ENCODE measurements at places on chromosomes 11 and 22.

GRCh38 chr11:115761348-115761747, 257.1 kb upstream of the CADM1 start:
- no peak for DNase-seq

DNA sequence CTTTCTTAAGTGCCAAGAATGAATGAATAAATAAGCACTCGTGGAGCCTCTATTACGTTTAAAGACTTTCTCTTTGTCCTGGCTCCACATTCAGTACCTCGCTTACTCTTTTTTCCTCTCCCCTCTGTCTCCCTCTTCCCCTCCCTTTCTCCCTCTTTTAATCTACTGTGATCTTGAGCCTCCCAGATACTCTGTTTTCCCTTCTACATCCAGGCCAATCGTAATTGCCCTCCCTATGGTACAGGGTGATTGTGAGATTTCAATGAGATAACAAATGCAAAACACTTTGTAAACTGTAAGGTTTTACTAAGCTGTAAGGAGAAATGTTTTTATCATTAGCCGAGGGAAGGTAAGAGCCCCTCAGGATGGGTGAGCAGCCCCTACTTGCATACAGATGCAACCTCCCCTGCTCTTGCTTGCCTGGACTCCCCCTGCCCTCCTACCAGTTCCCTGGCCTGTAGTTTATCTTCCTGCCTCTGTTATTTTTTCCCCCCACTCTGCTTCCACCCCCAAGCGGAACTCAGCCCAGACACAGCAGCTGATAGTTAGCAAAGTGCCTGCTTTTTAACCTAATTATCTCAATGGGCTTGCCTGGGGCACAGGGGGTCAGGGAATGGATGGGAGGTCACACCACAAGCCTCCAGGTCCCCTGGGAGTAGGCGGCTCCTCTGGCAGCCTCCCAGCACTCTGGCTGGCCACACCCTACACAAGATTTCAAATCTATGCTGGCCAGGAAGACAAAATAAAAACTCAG, 76.9 kb upstream of the CADM1 start:
- peak; percentile 49 for DNase-seq

- DNase-seq = no peak
Observed at GRCh38 chr22:46553189-46553588, 15.8 kb upstream of the CELSR1 start.

DNA sequence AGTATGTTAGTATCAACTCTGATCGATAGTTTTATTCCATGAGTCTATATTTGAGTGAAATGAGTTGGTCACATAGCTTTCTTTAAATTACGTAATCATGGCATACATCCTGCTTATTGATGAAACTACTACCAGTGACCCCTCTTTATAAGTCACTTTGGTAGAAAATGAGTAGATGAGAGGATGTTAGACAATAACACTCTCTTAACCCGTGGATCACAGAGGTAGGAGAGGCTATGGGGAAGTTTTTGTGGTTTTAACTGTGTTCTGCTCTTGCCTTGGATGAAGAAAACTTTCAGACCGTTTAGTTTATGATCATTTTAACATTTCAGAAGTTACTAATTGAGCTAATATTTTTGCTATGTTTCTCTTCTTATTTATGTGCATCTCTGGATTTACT, 34.0 kb downstream of the TBCEL start:
- no peak for DNase-seq

GRCh38 chr11:2272228-2272945, 2.0 kb upstream of the ASCL2 start:
- peak; percentile 3 for DNase-seq

GRCh38 chr11:64298966-64299846, 952 bp upstream of the CATSPERZ start:
- no peak for DNase-seq

DNA sequence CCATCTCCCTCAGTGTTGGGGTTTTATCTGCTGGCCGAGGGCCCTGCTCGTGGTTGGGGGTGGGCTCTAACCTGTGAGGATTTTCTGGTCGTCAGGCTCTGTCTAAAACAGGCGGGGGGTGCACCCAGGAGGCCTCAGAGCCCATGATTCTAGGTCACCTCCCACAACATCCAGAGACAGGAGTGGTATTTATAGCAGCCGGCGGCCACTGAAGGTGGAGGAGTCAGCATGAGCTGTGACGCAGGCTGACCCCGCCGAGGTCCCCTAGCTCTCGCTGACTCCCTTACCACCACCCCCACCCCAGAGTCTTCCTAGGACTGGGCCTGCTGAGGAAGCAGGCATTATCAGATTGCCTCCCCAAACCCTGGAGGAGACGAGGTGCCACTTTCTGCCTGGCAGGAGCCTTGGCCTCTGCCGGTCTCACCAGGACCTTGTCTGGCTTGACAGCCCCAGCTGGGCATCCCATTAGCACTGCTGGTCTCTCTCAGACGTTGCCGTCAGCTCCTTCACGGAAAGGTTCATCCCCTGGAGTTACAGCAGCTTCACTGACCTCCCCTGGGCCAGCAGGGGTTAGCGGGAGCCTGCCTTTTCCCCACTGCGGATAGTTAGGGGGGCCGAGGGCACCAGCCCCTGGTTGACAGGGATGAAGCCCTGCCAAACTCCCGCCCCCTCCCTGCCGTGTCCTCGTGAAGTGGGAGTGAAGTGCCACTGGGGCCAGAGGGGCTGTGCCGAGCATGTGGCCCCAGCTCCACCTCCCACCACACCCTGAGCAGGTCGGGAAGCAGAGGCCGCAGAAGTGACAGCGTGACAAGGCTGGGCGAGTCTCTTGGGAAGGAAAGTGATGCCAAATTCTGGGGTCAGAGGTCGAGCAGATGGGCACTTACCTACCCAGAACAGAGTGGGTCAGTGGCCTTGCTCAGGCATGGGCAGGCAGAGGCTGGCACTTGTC, 26.5 kb downstream of the DAGLA start:
- DNase-seq = no peak

GRCh38 chr11:32895471-32895870, 2.9 kb downstream of the QSER1 start:
- DNase-seq = no peak

- DNase-seq = no peak
Observed at GRCh38 chr11:559712-560304, 730 bp downstream of the LMNTD2 start.

- DNase-seq = no peak
Observed at GRCh38 chr22:42820045-42820763, 36.9 kb downstream of the ARFGAP3 start.

DNA sequence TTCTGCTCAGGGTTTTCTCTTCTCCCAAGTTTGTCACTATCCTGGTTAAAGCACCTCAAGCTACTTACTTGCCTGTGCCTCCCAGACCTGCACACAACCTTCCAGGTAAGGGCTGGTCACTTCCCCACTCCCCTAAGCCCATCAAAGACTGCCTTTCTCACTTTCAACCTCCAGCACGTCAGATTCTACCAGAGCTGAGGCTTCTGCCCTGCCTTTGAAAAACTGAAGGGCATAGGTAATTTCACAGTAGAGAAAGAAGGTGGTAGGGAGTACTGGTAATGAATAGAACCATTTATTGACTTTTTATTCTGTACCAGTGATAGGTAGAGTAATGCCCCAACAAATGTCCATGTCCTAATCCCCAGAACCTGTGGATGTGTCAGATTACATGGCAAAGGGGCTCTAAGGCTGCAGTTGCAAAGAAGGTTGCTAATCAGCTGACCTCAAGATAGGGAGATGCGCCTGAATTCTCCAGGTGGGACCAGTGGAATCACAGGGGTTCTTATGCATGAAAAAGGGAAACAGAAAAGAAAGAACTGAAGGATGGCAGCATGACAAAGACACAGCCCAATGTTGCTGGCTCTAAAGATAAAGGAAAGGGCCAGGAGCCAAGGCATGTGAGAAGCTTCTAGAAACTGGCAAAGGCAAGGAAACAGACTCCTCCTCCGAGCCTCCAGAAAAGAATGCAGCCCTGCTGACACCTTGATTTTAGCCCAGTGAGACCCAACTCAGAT, 89.0 kb downstream of the SLC1A2 start:
- DNase-seq = no peak

GRCh38 chr22:39526736-39527171, 5.8 kb downstream of the RPS19BP1 start:
- DNase-seq = no peak

DNA sequence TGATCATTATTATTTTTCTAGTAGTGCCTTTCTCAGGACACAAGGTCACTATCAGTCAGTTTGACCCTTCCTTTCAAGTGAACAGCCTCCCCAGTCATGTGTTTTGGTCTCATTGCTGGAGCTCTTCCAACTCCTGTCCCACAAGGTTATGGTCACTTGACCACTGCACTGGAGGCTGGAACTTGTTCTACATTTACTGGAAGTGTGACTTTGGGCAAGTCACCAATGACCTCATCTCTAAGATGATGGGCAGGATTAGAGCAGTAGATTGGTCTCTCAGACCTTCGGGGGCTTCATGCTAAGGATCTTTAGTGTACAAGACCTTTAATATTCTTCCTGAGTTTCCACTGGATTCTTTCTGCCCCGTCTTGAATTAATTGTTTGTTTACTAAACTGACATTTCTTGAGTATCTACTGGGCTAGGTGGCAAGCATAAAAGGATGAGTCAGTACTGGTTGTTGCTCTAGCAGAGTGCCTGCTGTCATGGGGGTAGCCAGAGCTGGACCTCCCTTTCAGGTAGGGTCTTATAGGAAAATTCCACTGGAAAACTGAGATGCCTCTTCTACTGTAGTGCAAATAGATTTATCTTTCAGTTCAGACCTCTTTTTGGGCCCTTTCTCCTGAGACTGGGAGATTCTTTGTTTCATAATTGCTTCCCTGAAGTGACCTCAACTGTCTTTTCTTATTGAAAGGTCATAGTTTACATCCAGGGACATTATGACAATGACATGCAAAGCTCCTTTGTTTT, 106.8 kb downstream of the GRAMD1B start:
- no peak for DNase-seq

GRCh38 chr11:78441956-78442355, 24.3 kb upstream of the GAB2 start:
- DNase-seq = no peak

- DNase-seq = peak; percentile 94
Observed at GRCh38 chr22:21045585-21046294, at the start of gene LRRC74B. LRRC74B (plus strand) TSS chr22:21045946; CDS start chr22:21045987, 41 bp downstream.

DNA sequence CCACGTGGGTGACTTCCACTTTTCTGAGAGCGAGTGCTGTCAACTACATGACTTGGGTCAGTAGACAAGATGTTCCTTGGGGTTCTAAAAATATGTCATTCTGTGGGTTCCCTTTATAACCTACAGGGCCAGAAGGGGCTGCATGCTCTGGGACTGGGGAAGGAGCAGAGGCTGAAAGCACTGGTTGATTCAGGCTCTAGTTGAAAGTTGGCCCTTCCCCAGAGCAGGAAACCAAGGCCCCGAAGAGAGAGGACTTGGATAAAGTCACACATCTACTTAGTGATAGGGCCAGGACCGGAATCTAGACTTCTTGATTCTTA, 9.9 kb downstream of the ADAMTS15 start:
- DNase-seq = no peak

GRCh38 chr22:37731804-37732471, 35.1 kb downstream of the TRIOBP start:
- DNase-seq = no peak

- DNase-seq = no peak
Observed at GRCh38 chr11:26086028-26086427, 245.9 kb upstream of the ANO3 start.

GRCh38 chr11:2989551-2989950, 2.6 kb downstream of the NAP1L4 start:
- no peak for DNase-seq

- no peak for DNase-seq
Observed at GRCh38 chr11:121372671-121373429, 79.3 kb upstream of the SORL1 start.

- no peak for DNase-seq
Observed at GRCh38 chr11:131661132-131661531, 290.7 kb downstream of the NTM start.

GRCh38 chr22:46737105-46737975, 712 bp downstream of the CERK start:
- peak; percentile 34 for DNase-seq

- DNase-seq = no peak
Observed at GRCh38 chr11:6385046-6385777, 5.1 kb upstream of the SMPD1 start.

DNA sequence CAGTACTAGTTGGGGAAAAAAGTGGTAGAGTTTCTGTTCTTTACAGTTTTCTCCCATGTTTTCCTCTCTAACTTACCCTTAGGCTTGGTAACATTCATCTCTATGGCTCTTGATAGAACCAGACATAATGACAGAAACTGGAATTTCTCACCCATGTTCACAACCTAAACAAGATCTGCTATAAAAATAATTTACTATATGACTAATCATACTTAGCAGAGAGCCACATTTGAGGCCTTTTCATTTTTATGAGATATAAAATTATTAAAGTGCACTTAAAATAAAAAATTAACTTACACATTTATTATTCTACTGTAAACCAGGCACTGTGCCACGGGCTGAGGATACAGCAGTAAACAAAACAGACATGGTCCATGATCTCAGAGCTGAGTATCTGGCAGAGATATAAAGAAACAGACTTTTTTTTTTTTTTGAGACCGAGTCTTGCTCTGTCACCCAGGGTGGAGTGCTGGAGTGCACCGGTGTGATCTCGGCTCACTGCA, 98.1 kb downstream of the GAB2 start:
- no peak for DNase-seq

DNA sequence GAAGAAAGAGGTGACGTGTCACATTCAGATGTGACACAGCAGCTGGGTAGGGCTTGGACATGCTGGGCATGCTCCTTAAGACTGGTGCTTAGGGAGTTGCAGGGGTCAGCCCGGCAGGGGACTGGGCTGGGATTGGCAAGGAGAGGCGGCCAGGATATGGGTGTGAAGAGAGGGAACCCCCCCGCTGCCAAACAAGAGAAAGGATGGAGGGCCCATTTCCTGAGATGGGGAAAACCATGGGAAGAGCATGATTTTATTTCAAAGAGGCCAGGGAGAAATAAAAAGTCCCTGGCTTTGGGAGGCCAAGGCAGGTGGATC, 5.3 kb downstream of the ATF4 start:
- no peak for DNase-seq
